ENCODE measurements at places on chromosomes 1 and 21.

GRCh38 chr1:225451340-225451739 lies 23.5 kb upstream of the LBR start:
- no peak for DNase-seq

- no peak for DNase-seq
Measured at GRCh38 chr1:241611063-241611462, 29.1 kb downstream of the CHML start.

DNA sequence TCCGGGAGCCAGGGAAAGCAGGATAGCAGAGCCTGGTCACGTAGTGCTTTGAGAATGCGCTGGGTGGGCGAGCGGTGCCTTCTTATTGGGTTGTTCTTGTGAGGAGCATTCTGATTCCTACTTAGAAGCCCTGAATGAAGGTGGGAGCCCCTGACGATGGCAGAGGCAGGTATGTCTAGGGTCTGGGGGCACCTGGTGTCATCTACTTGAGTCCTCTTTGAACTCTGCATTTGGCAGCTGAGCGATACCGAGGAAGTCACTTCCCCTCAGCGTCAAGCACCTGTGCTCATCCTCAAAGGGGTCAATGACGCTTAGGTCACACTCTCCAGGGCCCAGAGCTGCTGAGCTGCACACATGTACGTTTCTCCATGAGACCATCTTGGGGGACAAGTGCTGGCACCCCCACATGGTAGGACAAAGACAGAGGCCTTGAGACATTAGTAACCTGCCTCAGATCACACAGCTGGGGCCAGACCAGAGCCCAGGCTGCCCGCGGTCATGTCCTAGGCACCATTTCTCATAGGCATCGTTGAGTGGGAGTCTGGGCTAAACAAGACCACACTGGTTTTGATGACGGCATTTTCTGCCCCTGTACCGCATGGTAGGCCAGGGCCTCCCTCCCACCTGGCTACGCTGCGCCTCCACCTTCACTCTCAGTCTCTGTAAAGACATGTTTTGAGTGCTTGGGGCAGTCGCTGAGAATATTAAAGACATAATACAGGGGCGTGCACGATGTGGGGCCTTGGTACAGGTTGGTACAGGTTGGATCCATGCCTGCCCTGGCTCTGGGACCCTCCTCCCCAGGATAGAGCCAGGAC lies 69.1 kb upstream of the ABCG1 start:
- DNase-seq, result peak; percentile 5

GRCh38 chr1:41662061-41662764 lies 177.7 kb upstream of the EDN2 start:
- DNase-seq, result peak; percentile 52

DNA sequence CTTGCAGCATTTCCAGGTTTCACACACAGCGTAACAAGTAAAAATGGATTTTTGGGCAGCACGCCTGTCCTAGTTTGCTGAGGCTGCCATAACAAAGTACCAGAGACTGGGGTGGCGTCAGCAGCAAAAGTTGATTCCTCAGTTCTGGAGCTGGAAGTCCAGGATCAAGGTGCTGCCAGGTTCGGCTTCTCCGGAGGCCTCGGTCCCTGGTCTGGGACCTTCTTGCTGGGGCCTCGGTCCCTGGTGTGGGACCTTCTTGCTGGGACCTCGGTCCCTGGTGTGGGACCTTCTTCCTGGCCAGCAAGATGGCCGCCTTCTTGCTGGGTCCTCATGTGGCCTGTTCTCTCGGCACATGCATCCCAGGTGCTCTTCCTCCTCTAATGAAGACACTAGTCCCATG lies 104.0 kb downstream of the PDE9A start:
- DNase-seq, result no peak

GRCh38 chr1:98203466-98203865 lies 282.6 kb upstream of the DPYD start:
- no peak for DNase-seq

GRCh38 chr1:4611563-4612341 lies 42.7 kb upstream of the AJAP1 start:
- no peak for DNase-seq

DNA sequence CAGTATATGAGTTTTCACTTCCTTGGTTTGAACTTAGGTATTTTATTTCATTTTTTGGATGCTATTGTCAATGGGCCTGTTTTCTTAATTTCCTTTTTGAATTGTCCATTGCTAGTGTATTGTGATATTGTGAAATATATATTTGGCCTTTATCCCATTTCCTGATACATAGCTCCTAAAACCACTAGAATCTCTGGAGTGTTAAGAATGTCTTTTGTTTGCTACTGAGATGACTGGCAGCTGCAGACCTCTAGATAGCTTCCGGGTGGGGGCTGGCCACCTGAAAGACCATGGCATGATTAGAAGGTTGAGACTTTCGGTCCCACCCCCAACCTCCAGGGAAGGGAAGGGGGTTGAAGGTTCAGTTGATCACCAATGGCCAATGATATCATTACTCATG lies 245.4 kb downstream of the KCNJ6 start:
- DNase-seq, result no peak
